ENCODE measurements at places on chromosomes 6 and 20.

DNA sequence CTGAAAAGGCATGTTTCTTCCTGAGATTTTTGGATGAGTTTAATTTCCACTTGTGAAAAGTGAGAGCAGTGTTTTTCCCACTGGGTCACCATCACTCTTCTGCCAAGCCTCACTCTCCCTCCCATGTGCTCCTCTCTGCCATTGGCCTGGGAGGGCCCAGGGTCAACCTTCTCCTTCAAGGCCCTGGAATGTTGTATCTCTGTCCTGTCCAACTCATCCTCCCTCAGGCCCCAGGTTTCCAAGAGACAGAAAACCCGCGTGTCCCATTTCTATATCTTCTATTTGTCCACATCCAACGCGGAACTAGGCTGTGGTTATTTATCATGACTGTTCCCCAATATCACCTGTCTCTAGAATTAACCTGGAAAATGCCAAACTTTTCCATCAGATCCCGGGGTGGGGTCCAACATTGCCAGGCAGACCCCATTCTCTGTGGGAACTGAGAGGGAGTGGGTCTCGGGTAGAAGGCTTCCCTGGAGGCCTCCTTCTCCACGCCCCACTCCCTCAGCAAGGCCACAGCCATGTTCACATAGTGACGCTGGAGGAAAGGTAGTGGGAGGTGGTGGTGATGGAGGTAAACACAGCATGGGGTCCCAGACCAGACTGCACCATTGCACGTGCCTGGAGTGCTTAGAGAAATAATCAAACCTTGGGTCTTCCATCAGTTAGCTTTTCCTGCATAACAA lies 173.5 kb downstream of the SCP2D1 start:
- DNase-seq: no peak

- DNase-seq: no peak
Observed at GRCh38 chr6:87164004-87164403, 8.6 kb downstream of the ZNF292 start.

DNA sequence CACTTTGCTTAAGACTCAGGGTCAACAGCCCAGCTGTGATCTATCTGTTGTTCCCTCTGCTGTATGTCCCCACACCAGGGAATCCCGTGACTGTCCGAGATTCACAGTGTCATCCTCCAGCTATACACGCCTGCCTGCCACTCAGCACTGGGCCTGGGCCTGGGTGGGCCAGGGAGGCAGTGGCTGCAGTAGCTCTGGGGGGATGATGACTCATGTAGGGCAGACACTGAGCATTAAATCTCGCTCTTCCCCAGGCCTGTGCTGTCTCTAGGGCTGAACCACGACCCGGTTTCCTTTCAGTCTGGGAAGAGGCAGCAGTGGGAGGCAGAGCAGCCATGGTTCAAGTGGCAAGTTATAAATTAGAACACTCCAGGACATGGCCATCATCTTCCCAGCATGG lies 173.9 kb downstream of the LRFN2 start:
- DNase-seq: no peak

GRCh38 chr6:78639111-78640110 lies 227.9 kb upstream of the IRAK1BP1 start:
- no peak for DNase-seq

- DNase-seq: no peak
Observed at GRCh38 chr6:109187399-109188114, 92.2 kb downstream of the CEP57L1 start.

GRCh38 chr6:90420500-90420899 lies 123.9 kb upstream of the BACH2 start:
- DNase-seq: no peak

DNA sequence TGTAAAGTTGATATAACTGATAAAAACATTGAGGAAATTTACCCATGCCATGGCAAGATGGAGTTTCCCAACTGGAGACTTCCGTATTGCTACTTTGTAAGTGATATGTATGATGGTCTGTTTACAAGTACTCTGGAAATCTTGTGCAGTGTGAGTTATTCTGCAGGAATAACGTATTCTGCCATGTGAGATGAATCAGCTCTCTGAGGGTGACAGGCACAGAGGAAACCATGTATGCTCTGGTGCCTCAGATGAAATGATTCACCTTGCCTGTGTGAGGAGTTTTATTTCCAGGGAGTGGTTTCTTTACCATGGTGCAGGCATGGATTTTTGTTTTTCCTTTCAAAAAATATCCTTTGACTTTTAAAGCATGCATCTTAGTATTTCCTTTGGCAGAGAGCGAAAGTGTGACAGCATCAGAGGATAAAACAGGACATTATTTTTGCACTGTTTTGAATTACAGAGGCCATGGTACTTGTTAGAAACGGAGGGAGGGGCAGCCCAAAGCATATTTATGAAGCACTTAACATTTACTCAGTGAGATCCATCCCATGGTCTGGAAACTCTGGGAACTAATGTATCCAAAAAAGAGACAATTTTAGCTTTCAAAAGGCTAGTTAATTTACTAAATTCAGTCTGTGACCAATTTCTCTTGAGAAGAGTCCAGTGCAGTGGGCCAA lies 36.0 kb upstream of the MTRF1L start:
- no peak for DNase-seq

DNA sequence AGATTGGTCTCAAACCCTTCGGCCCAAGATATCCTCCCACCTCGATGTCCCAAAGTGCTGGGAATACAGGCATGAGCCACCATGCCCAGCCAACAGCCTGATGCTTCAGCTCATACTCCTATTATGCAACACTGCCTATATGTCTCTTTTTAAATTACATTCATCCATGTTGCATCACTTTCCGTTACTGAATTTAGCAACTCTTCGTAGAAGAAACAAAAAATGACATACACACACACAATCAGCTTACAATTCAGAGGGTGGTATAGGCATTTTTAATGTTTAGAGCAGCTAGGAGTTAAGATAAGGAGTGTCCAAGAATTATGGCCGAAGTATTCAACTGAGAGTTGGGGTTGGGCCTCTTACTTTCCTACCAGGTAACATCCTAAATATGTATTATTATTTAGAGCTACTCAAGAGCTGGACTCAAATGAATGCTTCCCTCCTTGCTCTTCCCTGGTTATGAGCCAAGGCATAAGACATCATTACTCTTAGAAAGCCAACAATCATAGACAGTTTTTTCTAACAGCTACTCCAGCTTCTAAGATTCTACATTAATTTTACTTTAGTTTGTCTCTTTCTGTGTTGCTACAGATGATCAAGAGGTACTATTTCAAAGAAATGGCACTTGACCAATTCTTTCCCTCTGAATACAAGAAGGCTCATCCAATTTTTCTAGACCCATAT lies 62.0 kb upstream of the BMP5 start:
- no peak for DNase-seq
